ENCODE measurements at places on chromosomes 11 and 22.

- DNase-seq = no peak
Observed at GRCh38 chr11:105577641-105578040, 32.2 kb upstream of the GRIA4 start.

- no peak for DNase-seq
Observed at GRCh38 chr11:44235765-44236201, 74.2 kb downstream of the ALX4 start.

- no peak for DNase-seq
Observed at GRCh38 chr11:45048870-45049691, 97.4 kb upstream of the PRDM11 start.

DNA sequence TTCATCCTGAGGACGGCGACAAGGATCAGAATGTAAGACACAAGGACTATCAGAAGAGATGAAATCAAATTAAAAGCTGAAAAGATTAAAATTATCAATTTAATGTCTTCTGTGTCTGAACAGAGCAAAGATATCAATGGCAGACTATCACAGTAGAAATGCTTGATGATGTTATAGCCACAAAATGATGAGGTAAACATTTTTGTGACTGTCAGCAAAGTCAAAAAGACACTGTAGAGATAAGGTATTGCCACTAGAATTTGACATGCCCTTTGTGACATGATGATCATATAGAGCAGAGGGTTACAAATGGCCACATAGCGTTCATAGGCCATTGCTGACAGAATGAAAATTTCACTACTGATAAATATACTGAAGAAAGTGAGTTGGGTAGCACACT is 12.2 kb downstream of the OR5J2 start:
- no peak for DNase-seq
